Activated effector memory CD4-positive, alpha-beta T cell treated with Interleukin-2 at 50 U/mL for 16 hours (primary cell): ENCODE measurements at places on chromosomes 16 and 17.
A peak's percentile ranks its signal among the peaks of the same experiment; 100 is the strongest.

DNA sequence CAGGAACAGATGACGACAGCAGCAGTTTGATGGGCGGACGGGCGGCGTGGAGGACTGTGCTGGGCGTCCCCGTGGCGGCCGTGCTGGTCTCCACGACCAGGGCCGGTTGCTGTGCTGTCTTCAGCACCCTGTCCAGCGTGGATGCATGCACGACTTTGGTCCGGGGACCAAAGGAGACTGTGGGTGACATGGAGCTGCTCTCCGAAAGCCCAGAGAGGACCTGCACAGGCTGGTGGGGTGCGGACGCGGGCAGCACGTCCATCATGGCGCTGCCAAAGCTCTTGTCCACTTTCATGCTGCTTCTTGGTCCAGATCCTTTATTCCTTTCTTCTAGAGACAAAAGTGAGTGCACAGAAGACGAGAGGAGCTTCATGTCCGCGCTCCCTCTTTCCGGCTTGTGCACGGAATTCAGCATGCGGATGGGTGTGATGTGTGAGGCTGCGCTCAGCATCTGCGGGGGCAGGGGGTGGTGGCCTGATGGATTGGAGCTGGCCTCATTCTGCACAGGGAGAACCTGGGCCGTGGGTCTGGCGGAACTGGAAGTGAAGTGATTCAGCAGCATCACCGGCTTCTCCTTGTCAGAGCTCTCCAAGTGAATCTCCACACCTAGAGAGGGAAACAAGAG lies 20.3 kb downstream of the MAP1LC3B start:
- DNase-seq = no peak

- no peak for DNase-seq
Observed at GRCh38 chr17:2275722-2276121, 27.9 kb downstream of the SMG6 start.

DNA sequence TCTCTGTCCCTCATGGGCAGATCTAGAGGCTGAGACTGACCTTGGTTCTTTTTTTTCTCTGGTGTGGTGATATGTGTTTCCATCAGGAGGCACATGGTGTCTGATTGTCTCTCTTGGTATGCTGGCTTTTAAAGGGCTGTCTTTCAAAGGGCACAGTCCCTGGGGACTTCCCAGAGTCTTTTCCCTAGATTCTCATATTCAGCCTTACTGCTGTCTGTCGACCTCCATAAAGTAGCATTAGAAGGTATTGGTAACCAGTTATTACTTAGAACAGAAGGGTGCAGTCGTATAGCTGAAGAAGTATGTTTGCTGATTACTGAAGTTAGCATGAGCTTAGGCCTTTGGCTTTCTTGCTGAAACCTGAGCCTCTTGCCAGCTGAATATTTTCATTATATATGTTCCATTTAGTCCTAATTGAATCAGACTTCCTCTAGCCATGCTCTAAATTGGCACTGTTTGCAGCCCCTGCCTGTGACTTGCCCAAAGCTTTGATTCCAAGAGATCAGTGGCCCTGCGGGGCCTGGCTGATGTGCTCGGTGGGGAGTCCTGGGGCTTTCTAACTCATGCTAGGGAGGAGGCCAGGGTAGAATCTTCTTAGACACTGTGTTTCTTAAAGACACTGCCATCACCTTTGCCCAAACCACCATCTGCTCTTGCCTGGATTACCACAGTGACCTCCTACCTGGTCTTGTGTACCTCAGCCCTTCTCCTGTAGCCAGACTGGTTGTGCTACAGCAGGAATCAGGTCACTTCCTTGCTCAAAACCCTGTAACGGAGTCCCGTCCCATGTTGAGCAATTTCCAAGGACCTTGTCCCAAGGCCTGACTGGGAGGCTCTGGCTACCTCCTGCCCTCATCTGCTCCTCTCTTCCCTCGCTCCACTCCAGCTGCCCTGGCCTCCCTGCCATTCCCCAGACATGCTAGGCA lies 71.5 kb downstream of the WWP2 start:
- DNase-seq = no peak

- no peak for DNase-seq
Observed at GRCh38 chr16:29925105-29925756, 795 bp downstream of the KCTD13 start.

DNA sequence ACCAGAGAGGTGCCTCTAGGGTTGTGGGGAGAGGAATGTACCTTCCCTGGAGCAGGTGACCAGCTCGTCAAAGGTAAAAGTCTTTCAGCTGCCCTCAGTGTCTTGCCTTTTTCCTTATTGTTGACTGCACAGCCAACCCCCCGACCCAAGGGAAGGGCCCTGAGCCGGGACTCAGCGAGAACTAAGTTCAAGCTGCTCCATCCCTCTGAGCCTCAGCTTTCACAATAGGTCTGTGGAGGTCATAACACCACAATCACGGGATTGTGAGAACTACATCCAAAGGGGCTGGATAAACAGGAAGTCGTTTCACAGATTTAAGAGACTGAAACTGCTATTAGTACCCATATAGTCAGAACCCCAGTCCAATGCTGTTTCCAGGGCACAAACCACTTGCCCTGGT lies 2.6 kb upstream of the KRT36 start:
- no peak for DNase-seq

GRCh38 chr17:2964831-2965230 lies 98.6 kb downstream of the OR1D5 start:
- no peak for DNase-seq

DNA sequence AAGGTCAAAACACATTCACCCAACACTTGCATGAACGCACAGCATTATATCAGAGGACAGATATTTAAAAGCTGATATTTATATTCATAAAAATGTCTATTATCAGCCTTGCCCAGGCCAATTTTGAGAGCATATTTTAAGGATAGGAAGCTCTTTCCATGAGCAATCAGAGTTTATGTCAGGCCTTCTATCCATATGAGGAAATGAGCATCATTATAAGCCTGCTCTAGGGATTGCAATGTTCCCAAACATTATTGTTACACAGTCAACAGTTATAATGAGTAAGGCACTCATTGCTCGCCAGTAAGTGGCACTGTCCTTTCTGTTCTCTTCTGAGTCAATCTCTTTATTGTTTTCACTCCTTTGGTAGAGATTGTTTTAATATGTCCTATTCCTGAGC lies 37.7 kb upstream of the DYNLRB2 start:
- no peak for DNase-seq

DNA sequence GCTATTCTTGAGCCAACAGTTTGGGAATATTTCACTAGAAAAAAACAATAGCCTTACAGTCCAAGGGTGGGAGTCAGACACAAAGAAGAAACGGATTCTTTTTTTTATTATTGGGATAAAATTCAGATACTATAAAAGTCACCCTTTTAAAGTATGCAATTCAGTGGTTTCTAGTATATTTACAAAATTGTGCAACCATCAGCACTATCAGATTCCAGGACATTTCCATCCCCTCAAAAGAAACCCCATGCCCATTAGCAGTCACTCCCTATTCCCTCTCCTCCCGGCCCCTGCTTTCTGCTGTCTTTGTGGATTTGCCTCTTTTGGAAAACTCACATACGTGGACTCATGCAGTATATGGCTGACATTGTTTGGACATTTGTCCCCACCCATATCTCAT lies 134.4 kb downstream of the C16orf95 start:
- DNase-seq = no peak

DNA sequence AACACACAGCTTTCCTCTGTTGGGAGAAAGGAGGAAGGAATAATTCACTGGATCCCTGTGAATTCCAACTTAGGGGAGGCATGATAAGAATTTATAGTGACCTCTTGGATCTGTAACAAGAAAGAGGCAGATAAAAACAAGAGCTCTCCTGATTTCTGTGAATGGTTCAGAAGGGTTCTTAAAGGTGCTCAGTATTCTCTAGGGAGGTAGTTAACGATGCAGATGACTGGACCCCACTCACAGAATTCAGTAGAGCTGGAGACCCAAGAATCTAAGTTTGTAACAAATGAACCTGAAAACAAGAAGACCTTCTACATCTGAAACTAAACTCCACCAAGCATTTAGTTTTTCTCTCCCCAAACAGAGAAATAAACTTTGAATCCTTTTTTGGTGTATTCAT lies 8.6 kb downstream of the ZNRF1 start:
- DNase-seq = no peak

DNA sequence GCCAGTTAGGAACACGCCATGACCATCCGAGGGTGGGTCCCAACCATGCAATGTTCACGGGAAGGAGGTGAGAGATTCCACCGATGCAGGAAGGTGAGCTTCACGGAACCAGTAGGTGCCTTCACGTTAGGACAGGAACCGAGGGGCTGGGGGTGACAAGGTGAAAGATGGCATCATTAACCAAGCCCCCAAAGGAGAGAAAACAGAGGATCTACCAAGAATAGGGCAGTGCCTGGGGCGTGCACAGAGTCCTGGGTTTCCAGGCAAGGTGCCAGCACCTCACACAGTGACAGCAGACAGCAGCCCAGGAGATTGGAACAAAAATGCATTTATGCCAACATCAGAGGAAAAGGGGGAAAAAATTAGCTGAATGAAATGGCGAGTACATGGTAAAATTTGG lies 137.9 kb downstream of the GSG1L start:
- DNase-seq = no peak

GRCh38 chr17:48492401-48493298 lies 38.2 kb downstream of the HOXB1 start:
- DNase-seq = peak; percentile 59

DNA sequence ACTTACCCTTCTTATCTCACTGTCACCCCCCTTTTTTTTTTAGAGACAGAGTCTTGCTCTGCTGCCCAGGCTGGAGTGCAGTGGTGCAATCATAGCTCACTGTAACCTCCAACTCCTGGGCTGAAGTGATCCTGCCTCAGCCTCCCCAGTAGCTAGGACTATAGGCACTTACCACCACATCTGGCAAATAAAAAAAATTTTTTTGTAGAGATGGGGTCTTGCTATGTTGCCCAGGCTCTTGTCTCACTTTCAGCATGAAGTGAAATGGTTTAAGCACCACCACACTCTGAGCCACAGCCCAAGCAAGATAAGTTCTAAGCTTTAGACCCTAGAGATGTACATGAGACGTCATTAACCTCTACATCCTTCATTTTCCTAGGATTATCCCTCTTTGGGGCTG lies 34.5 kb upstream of the EFCAB13 start:
- DNase-seq = no peak

GRCh38 chr17:48153691-48154358 lies 46.3 kb downstream of the SNX11 start:
- no peak for DNase-seq

DNA sequence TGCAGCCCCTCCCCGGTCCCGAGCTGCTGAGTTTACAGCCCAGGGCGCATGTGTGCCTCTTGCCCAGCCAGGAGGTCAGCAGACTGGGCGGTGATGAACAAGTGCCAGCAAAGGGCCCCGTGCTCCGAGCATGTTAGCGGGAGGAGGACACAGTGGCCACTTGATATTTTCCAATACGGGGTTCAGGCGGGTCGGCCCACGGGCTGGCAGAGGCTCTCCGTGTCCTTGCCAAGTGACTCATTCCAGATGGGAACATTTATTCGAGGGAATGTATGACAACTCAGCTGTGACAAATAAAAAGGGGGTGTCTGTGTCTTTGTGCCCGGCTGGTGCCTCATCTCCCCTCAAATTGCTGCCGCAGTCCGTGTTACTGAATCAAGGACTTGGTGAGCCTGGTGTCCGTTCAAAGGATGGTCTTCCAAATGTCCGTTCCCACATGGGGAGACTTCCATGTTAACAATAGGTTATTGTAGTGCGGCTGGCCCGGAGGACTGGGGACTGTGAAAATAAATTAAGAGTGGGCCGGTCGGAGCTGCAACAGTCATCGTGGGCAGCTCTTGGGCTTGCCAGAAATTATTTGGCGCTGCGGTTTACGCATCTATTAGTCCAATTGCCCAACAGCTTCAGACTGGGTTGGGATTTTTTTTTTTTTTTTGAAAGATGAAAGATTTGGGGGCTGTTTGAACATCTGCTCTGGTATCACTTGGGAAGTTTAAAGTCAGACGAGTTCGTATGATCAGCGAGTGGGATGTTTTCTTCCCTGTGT lies 174.0 kb upstream of the CIBAR2 start:
- DNase-seq = no peak

DNA sequence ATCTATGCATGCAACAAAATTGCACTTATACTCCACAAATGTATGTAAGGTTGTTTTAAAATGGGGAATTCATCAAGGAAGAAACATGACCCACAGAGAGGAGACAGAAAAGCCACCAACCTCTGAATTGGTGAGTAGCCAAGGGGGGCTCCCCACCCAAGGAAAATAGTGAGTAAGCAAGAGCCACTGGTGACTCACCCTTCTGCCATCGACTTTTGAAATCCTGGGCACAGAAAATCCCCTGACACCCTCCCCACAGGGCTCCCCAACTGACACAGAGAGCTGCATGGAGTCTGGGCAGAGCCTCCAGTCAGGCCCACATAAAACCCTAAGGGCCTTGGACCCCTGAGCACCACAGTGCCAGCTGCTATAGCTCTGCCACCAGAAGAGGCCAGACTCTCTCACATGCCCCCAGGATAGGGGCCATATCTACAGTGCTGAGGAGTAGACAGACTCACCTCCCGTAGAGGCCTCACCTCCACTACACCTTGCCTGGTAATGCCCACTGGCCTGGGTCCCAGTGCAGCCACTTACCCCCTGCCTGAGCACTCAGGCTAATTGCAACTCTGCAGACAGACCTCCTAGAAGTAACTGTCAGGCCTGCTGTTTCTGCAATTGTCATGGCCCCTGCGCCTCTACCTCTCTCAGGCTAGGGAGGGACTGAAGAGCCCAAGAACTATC lies 244.7 kb upstream of the WSB1 start:
- DNase-seq = no peak

DNA sequence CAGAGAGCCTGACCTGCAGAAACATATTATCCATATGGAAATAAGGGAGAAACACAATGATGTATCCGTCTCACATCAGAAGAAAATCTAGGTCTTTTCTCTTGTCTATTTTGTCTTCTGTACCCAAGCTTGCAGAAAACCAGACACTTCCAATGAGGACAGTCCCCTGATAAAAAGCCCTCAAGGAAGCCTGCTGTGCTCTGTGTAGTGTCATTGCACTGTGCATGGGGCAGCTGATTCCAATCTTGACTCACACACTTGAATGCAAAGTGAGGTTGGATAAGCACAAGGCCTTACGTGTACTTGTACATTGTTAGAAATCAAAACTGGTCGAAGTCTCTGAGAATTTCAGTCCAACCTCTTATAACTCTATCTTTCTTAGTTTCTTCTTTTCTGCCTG lies 256.6 kb upstream of the MYOCD start:
- no peak for DNase-seq

- no peak for DNase-seq
Observed at GRCh38 chr17:6456321-6456720, 12.1 kb downstream of the PIMREG start.
